CD4-positive, alpha-beta T cell treated with Interferon alpha-2 for 1 hour (primary cell): ENCODE measurements at places on chromosomes 6 and 20.
A peak's percentile ranks its signal among the peaks of the same experiment; 100 is the strongest.

DNA sequence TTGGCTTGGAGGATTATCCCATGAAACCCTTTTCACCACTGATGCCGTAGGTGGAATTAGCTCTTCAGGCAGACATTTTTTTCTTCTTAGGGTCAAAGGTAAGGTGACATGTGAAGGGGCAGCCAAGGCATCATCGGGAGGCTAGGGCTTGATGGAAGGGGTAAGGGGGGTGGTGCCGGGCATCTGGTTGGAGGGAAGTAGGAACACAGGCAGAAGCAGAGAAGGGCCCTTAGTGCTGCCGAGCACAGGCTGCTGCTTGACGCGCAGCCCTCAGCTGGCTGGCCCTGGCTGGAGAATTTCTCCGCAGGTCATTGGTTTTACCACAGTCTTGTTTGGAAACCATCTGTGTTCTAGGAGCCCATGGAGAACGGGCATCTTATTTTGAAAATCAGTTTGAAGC, 54.7 kb downstream of the TRAF3IP2 start:
- DNase-seq: no peak

DNA sequence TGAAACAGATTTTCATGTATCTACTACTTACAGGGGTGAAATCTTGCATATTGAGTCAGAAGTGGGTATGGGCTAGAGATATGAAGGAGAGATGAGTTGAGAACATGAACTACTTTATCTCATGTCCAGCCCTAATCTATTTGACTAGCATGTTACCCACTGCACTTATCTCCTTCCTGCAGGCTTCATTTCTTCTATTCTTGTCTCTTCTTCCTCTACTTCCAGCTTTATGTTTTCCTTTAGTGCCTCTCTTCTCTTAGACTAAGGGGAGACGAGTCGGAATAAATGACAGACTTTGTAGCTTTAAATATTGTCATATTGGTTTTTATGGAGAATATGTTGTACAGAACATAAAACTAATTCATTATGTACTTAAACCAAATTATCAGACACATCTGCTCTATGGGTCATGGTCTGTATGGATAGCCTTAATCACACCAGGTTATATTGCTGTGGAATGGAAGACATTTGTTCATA, 5.3 kb downstream of the RAB32 start:
- no peak for DNase-seq

DNA sequence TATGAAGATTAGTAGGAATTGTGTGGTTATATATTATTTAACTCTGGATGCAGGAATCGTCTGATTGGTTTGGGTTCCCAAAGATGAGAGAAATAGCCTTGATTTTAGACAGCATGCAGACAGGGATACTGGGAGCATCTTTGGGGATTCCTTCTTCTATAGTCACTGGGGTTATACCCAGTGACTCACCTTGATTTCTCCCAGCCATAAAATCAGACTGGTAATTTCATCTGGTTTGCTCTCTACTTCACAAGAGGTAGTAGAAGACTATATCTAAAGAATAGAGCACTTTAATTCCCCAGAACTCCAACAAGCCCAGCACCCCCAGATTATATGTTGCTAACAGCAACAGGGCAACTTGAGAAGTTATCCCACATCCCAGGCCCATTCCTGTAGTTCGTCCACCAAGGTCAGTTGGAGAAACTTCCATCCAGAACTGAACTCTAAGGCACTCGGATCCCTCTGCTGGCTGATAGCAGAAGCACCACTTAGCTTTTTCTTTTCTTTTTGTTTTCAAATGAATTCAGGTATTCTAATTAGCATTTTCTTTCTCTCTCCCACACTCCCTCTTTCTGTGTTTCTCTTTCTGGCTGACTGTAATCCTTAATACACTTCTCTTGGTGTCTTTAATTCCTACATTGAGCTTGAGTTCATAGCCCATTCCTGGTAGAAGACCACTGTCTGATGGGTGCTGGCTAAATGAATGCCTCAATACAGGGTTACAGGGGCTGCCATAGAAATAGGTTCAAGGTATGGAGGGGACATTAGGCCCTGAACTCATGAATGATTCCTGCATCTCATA, 20.4 kb upstream of the EFHC1 start:
- DNase-seq: peak; percentile 60

DNA sequence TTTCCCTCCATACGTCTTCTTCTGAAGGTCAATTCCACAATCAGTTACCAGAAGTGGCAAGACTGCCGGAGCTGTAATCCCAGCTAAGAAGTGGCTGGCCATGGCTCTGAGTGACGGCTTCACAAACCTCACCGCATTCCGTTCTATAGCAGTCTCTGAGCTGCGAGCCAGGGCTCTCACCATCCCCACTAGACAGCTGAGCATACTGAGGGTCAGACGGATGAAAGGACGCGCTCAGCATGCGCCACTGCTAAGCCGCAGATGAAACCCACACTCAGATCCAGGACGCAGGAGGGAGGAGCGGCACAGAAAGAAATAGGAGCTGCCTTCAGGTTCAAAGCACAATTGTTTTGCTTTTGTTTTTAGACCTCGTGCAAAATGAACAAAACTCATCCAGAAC, 97.9 kb downstream of the ANKRD60 start:
- DNase-seq: no peak

- DNase-seq: no peak
Measured at GRCh38 chr6:27059621-27060425, 187.7 kb upstream of the PRSS16 start.

DNA sequence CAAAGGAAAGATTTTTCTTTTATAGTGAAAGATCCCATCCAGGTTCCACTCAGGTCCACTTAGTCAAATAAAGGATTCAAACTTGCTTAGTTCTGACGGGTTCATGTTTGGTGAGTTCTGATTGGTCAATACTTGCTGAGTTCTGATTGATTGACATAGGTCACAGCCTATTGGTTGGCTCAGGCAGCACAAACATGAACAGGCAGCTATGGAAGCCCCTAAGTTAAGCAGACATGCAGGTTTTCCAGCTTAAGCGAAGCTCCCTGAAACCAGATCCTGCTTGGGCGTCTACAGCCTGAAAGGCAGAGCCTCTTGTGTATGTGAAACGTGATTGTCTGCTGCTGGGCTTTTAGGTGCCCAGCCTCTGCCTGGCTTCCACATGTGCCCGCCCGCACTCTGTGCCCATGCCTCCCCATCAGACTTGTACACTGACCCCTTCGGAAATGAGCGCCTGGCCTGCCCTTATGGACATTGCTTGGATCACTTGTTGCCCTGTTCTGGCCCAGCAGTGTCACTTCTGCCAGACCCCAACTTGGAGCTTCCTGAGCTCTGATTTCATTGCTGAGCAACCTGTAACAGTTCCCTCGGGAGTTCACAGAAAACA, 45.4 kb upstream of the ECI2 start:
- no peak for DNase-seq

DNA sequence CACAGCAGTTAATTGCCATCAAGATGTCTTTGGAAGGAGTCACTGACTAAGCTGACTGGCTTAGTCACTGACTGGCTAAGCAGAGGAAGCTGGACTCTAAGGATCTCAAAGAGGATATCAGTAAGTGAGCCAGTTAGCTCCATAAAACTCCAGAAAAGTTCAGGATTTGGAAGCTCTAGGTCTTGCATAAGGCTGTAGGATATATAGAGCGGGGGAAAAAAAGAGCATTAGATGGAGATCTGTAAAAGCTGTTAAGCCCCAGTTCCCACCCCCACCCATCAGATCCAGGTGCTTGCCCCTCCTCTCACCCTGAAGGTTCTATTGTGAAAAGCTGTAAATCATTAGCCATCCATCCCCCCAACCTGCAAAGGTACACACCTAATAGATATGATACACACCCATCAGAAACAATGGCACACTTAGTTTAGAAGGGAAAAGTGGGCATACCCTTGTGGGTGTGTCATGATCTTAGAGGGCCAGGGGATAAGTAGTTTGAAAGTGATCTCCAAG, 32.2 kb downstream of the CARMIL1 start:
- DNase-seq: no peak

DNA sequence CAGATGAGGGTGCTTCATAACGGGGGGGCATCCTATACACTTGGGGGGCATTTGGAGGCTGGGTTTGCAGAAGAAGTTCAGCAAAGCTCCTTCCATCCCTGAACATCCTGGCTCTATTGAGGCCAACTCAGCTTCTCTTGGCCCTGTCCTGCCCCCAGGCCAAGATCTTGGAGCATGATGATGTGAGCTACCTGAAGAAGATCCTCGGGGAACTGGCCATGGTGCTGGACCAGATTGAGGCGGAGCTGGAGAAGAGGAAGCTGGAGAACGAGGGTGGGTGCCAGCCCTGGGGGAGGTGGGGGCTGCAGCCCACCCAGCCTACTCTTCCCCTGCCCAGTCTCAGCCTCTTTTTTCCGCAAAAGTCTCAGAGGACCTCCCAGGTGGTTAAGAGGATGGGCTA, 17.2 kb downstream of the GDAP1L1 start:
- no peak for DNase-seq
